Mammary epithelial cell (primary cell): ENCODE measurements at places on chromosomes 3 and 15. TPM values are rescaled to one million over a fixed set of nuclear protein-coding genes. Genes with fewer than 3 reads are reported as not detected.

The GABRB3 gene
- 1.7 TPM for total RNA-seq

The VPS39 gene
- 52.8 TPM for total RNA-seq

The CPEB1 gene
- total RNA-seq: 8.7 TPM

The TNFAIP8L3 gene
- 3.6 and 6.5 TPM in 2 replicates for total RNA-seq

The ANKRD63 gene
- not detected in 2 replicates for total RNA-seq

The FILIP1L gene
- total RNA-seq: 7.0 and 7.4 TPM in 2 replicates

The CD96 gene
- not detected for total RNA-seq

The GOLGA8G gene
- total RNA-seq: not detected in 2 replicates

The DAG1 gene
- 29.9 and 68.9 TPM in 2 replicates for total RNA-seq

The TUSC7 gene
- not detected for total RNA-seq
